ENCODE measurements at places on chromosomes 7 and 10.

DNA sequence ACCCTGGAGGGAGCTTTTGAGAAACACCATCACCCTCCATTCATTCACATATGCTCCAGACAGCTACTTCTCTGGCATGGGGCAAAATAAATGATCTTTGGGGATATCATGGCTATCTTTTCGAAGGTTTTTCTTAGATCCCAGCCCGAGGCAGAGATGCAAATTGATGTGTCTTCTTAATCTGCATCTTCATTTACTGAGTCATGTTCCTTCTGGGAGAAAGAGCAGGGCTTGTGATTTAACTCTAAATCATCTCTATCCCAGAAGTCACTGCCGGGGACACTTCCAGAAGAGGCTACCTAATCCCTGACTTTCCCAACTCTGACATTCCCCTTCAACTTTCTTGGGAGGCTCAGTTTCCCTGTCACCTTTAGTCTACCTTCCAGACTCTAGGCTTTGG lies 90.1 kb downstream of the SORCS3 start:
- H3K27ac ChIP-seq: no peak overlapping the region
- DNase-seq: no peak

DNA sequence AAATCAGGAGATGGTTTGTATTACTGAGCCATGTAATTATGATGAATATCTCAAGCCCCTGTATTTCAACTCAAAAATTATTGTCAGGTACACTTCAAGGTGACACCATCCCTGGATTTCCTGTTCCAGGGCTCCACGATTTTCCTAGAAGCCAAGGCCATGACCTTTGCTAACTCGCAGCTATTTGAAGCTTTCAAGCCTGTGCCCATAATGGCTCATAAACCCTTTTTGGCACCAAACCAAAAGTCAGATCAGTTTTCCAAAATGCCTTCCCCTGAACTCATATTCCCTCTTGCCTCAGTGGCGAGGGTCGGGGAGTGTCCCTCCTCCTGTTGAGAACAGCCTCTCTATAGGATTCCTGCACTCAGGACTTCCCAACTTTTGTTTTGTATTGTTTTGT lies 70.8 kb downstream of the HIP1 start:
- DNase-seq: no peak
- H3K36me3 ChIP-seq: no peaks in the 10 kb centered on the region

- DNase-seq: no peak
- H3K4me1 ChIP-seq: no peaks in the 10 kb centered on the region
- no peaks in the 10 kb centered on the region for H3K27me3 ChIP-seq
- H3K27ac ChIP-seq: no peak overlapping the region
Measured at GRCh38 chr7:100107125-100107737, 5.8 kb downstream of the AP4M1 start.

DNA sequence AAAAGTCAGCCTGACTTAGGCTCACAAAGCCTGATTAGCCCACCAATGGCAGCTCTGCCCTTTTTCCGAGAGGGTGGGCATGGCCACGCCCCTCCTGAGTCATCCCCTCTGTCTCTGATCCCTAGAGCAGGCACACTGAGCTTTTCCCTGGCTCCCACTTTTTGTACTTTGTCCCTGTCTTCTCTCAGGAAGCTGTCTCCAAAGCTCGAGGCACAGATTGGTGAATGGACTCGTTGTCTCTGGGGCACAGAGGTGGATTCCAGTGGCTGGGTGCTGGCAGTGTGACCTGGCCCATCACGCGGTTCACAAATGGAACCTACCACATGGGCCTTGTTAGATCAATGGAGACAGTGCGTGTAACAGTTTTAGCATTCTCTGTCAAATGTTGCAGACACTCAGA lies 313.5 kb downstream of the WDR37 start:
- peak; percentile 15 for DNase-seq
- H3K4me1 ChIP-seq: no peaks in the 10 kb centered on the region
- no peak overlapping the region for H3K4me3 ChIP-seq
- no peaks in the 10 kb centered on the region for H3K36me3 ChIP-seq
- no peak overlapping the region for H3K27ac ChIP-seq
- peaks cover 10% of the 10 kb centered on the region for H3K27me3 ChIP-seq
